ENCODE measurements at places on chromosomes 7 and 10. TPM values are rescaled to one million over a fixed set of nuclear protein-coding genes. Genes with fewer than 3 reads are reported as not detected.

Gene TCERG1L
- not detected for total RNA-seq

Gene IL2RA
- total RNA-seq = not detected

Gene HOXA5
- total RNA-seq = 6.6 TPM

Gene PALD1
- total RNA-seq = 6.5 TPM

Gene CUZD1
- 1.4 TPM for total RNA-seq

Data from A549 treated with CpdA at 1 μM for 4 hours (cell line).